Endothelial cell (in vitro differentiated cells): ENCODE measurements at places on chromosomes 4 and X. TPM values are rescaled to one million over a fixed set of nuclear protein-coding genes. Genes with fewer than 3 reads are reported as not detected.

DNA sequence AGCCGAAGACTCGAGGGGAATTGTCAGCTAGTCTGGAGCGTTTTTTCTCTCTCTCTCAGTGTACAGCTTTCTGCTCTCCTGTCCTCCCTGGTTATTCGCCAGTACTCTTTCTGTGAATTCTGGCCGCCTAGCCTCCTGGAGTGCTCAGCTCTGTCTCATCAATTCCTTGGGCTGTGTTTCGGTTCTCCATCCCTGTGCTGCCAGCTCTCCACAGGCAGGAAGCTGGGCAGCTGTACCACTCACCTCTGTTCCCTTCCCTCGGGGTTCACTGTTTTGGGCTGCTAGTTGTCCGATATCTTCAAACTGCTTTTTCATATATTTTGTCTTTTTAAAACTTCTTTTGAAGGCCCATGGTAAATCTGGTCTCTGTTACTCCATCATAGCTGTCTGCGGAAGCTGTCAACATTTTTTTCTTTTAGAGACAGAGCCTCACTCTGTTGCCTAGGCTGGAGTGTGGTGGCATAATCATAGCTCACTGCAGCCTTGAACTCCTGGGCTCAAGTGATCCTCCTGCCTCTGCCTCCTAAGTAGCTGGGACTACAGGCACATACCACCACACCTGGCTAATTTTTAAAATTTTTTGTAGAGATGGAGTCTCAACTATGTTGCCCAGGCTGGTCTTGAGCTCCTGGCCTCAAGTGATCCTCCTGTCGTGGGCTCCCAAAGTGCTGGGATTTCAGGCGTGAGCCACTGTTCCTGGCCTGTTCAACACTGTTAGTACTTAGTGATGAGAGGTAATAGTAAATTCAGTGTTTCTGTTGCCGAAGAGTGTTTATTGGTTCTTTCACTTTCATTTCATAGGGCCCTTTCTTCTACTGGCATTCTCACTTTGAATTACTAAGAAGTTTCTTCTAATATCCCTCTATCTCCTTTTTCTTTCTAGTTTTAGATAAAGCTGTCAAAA, 18.6 kb downstream of the ZCCHC4 start:
- DNase-seq = no peak

Gene GLRA3
- total RNA-seq = not detected

- no peak for DNase-seq
These were observed 100.6 kb downstream of the KCNIP4 start for GRCh38 chr4:21848021-21848420.

Gene CDX4
- not detected for total RNA-seq

- no peak for DNase-seq
These were observed 384.6 kb downstream of the PPP3CA start for GRCh38 chr4:100962698-100963097.

DNA sequence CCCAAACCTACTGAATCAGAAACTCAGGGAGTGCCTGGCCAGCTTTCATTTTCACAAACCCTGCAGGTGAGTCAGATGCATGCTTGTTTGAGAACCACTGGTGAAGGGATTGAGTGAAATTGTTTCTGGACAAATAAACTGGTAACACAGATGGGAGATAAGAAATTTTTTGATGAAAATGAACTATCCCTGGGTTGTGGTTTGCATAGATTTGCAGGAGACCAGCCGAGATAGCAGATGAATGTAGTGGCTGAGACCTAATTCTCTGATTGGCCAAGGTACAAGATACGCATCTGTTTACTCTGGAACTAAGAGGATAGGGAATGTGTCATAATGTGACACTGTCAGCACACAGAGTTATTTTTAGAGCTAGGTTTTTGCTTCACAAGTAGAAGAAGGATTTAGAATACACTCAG, 117.8 kb upstream of the NOCT start:
- DNase-seq = no peak

Gene HAUS7
- 27.7 TPM for total RNA-seq

DNA sequence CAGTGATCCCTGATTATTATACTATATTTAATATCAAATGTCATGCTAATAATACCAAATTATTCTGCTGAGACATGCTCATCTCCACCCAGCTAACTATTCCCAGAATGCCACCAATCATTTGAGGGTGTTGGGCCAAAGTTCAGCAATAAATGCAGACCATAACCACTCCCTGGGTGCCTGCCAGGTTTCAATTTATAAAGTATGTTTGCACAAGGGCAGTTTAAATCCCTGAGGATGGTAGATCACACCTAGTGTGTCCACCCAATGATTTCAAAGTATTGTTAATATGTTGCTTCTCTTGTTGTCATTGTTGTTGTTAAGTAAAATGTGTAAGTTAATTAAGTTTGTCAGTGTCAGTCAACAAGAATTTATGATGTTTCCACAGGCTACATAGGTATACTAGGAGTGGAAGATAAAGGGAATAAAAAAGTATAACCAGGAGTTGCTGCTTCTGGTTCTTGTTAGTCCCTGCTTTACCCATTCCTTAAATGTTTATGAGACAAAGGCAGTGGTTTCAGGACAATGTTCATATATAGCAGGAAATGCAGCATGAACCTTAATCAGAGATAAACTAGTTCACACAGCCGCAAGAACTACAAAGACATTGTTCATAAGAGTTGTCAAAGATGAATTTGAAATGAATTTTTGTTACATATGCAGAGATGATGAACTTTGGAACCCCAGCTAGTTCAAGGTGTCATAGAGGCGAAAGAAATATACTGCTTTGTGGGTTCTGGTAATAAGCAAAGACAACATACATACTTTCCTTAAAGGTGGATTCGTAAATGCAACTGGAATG, 25.5 kb downstream of the HPGD start:
- DNase-seq = no peak

Gene FREM3
- 0.56 TPM for total RNA-seq

Gene FAM53A
- 1.8 TPM for total RNA-seq

Gene UCHL1
- 397 TPM for total RNA-seq

Gene PCDH18
- 14.8 TPM for total RNA-seq

Gene EXOC1L
- total RNA-seq = not detected

GRCh38 chr4:106062452-106062875, 167.2 kb downstream of the NPNT start:
- DNase-seq = no peak

DNA sequence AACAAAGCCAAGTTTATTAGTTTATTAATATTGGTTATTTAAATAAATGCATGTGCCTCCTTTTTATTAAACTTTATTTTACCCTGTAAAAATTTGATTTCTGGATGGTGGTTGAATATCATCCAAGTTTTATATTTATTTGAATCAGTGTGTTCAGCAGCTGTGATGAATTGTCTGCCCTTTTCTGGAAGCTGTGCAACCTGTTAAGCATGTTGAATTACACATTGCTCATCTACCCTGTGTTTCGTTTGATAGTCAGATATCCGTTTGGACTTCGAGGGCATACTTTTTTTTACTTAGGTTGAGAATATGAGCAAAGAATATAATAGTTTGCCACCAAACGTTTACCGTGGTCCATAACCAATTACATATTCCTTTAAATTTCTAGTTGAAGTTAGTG, 95.8 kb upstream of the TENM3 start:
- DNase-seq = no peak

DNA sequence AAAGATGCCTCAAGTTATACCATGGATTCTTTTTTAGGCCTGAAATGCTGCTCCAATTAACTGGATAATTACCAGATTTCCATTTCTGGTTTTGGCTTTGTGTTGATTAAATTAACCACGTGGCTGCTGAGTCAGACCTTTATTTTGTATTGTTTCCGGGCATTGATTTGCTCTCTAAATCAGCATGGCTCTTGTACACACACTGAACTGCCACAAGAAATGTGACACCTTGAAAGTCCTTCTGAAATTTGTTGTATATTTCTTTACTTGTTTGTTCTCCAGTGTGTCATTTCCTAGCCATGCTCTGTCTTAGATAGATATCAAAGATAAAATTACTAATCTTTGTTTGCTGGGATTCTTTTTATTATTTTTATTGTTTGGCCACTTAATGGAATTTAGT, 11.7 kb downstream of the MTTP start:
- DNase-seq = no peak

GRCh38 chr4:38995660-38996005, 36.6 kb downstream of the TMEM156 start:
- DNase-seq = no peak

Gene CSAG2
- total RNA-seq = not detected

Gene DCAF8L1
- not detected for total RNA-seq

GRCh38 chr4:89823416-89823815, 13.5 kb downstream of the SNCA start:
- no peak for DNase-seq

Gene PDZD11
- total RNA-seq = 54.3 TPM

DNA sequence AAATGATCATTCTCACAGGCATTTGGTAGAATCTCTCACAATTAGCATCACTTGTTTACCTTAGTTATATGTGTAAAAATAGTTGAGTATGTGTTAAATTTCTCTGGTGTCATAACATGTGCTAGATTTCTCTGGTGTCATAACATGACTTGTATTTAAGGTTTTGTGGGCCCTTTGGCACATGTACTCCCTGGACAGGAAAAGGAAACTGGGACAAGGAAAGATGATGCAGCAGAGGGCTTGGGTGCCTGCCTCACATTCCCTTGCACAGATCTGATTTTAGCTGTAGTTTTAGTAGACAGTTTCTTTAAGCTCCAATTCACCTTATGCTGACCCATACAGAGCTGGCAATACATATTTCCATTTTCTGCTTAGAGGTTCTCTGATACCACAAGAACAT, 726.0 kb downstream of the C4orf33 start:
- DNase-seq = no peak

Gene SSX2B
- not detected for total RNA-seq

DNA sequence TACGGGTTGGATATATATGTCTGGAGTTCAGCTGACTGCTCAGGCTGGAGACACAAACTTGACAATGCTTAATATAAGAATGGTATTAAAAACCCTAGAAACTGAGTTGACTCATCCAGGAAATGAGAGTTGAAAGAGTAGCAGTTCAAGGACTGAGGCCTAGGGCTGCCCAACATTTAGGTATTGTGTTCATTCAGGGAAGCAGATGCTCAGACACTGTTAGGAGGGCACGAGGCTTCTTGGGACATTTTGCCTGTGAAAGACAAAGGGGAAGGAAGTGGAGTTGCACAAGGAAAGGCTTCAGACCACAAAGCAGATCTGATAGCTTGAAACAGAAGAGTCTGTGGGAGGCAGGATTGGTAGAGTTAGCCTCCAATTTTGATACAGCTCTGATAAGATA, 52.0 kb upstream of the HS3ST1 start:
- no peak for DNase-seq

DNA sequence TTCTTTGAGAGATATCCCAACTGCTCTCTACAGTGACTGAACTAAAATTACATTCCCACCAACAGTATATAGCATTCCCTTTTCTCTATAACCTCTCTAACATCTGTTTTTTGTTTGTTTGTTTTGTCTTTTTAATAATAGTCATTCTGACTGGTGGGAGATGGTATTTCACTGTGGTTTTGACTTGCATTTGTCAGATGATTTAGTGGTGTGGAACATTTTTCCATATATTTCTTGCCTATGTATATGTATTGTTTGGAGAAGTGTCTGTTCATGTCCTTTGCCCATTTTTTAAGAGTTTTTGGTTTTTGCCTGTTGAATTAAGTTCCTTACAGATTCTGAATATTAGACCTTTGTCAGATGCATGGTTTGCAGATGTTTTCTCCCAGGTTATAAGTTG, 9.0 kb downstream of the USO1 start:
- DNase-seq = no peak

- DNase-seq = peak; percentile 53
These were observed 554 bp downstream of the DCTD start for GRCh38 chr4:182916483-182917181.

DNA sequence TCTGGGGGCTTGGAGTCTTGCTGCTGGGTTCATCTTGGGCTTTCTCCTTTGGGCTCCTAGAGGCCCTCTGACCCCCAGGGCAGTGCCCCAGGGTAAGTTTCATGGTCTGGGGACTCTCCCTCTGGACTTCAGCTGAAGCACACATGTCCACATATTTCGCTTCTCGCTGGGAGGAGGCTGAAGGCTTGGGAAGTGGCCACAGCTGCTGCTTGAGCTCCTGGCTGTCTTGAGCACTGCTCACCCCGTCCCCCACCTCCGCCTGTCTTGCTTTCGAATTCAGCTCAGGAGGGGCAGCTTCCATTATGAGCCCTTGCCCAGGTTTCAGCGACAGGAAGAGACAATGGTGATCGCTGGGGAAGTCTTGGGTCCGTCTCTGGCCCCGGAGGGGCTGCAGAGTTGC, 3.7 kb downstream of the C4orf54 start:
- no peak for DNase-seq

Gene NDST4
- not detected for total RNA-seq

GRCh38 chrX:103626855-103627254, 1.9 kb upstream of the TCEAL1 start:
- no peak for DNase-seq

Gene CXorf65
- not detected for total RNA-seq

GRCh38 chr4:98873059-98873458, 55.9 kb downstream of the EIF4E start:
- no peak for DNase-seq

DNA sequence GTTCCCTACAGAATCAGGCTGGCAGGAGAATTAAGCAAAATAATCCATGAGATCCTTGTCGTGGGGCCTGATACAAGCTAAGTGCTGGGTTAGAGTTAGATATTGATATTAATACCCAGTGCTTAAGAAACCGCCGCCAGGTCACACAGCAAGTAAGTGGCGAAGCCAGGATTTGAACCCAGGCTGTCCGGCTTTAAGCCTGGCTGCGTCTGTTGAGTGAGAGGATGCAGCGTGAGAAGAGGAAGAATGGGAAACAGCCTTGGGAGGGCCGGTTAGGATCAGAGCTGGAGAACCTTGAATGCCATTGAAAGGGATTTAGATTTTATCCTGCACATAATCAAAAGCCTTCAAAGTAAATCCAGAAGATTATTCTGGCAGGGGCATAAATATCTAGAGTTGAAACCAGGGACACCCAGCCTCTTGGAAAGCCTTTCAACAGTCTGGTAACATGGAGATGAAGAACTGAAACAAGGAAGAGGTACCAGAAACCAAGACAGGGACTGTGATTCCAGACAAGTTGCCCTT, 64.8 kb upstream of the HELT start:
- no peak for DNase-seq

DNA sequence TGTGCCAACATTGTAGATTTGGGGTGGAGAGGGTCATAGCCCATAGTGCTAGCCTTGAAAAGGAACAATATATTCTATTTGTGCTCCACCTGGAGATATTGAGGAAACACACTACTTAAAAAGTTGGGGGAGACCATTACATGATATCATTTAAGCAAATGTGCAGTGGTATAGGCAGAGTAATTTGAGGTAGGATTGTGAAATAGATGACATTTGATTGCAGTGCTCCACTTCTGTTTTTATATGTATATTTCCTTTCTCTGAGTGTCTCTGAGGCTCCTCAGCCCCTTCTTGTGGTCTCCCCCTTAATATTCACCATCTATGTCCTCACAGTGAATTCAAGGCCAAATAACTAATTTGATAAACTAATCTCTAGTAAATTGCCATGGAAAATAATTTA, 85.6 kb upstream of the NMU start:
- DNase-seq = no peak

GRCh38 chr4:151851354-151851753, 90.5 kb upstream of the GATB start:
- DNase-seq = no peak

GRCh38 chrX:10087391-10087790, 69.4 kb upstream of the CLCN4 start:
- no peak for DNase-seq

- no peak for DNase-seq
These were observed 169.2 kb downstream of the GRIA2 start for GRCh38 chr4:157389741-157390140.

Gene RNF175
- total RNA-seq = 0.36 TPM

Gene DOK7
- total RNA-seq = 0.69 TPM

Gene FGFR3
- 1.0 TPM for total RNA-seq
